Stimulated activated naive B cell treated with anti-CD40 and anti-IgM and Interleukin-4, amounts not matched to agents 10 μg/mL and 1 μg/mL and 100 μg/mL, for 72 hours (primary cell): ENCODE measurements at places on chromosomes 12 and 14.
A peak's percentile ranks its signal among the peaks of the same experiment; 100 is the strongest.

GRCh38 chr12:117052386-117053049 lies 46.7 kb downstream of the TESC start:
- no peak for DNase-seq

DNA sequence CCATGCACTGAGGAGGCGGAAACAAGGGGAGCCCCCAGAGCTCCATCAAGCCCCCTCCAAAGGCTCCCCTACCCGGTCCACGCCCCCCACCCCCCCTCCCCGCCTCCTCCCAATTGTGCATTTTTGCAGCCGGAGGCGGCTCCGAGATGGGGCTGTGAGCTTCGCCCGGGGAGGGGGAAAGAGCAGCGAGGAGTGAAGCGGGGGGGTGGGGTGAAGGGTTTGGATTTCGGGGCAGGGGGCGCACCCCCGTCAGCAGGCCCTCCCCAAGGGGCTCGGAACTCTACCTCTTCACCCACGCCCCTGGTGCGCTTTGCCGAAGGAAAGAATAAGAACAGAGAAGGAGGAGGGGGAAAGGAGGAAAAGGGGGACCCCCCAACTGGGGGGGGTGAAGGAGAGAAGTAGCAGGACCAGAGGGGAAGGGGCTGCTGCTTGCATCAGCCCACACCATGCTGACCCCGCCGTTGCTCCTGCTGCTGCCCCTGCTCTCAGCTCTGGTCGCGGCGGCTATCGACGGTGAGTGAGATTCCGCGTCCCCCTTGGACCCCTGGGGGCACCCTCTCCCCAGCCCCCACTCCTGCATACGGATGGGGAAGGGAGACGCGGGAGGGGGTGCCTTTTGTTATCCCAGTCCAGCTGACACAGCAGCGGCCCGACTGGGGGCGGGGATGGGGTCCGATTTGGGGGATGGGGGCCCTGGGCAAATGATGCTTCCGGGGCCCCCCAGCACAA lies 400 bp downstream of the LRP1 start:
- no peak for DNase-seq

- no peak for DNase-seq
Measured at GRCh38 chr12:9872742-9873141, 3.6 kb upstream of the CLEC2B start.

DNA sequence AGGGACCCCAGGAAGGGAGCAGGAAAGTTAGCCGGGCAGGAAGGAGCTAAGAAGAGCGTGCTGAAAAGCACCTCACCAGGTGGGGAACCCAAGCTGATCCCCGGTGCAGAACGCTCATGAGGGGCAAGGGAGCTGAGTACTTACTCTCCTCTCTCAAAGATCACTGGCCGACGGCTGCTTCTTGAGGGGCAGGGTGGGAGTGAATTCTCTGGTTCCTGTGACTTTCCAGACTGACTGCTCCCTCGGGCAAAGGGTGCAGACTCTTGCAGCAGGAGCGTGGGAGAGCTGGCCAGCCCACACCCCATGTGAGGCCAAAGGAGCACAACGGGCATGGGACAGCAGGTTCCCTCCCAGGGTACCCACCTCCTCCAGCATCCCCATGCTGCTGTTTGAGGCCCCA lies 44.9 kb upstream of the DIO3 start:
- no peak for DNase-seq

DNA sequence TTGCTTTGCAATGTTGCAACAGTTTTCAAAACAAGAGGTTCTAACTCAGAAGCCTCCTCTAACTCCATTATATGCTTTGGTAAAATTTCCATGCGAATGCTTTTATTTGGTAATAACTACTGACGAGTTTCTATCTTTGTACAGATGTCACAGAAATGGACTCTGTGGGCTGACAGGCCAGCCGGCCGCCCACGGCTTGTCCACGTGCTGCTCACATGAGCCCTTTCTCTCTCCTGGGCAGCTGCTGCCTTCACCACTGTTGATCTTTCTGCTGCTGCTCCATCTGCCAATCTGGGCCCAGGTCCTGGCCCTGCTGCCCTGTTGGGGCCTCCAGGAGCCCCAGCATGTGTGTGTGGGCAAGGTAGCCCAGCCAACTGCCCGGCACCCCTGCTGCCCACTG lies 168.2 kb upstream of the TMEM132C start:
- DNase-seq: no peak

DNA sequence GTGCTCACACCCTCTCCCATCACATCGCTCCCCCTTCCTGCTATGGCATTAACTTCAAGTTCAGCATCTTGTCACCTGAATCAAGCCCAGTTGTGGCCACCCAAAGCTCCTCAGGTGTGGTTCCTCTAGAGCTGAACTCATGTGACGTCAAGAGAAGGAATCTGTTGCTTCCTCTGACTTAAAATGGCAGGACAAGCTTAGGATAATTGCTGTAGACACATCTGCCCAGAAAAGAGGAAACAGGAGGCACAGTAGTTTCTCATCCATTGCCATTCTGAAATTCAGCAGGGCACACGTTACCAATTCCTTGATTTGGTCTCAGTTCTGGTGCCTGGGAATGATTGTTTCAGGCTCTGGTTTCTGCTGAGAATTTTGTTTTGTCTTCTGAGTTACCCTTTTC lies 52.1 kb downstream of the RCOR1 start:
- no peak for DNase-seq

DNA sequence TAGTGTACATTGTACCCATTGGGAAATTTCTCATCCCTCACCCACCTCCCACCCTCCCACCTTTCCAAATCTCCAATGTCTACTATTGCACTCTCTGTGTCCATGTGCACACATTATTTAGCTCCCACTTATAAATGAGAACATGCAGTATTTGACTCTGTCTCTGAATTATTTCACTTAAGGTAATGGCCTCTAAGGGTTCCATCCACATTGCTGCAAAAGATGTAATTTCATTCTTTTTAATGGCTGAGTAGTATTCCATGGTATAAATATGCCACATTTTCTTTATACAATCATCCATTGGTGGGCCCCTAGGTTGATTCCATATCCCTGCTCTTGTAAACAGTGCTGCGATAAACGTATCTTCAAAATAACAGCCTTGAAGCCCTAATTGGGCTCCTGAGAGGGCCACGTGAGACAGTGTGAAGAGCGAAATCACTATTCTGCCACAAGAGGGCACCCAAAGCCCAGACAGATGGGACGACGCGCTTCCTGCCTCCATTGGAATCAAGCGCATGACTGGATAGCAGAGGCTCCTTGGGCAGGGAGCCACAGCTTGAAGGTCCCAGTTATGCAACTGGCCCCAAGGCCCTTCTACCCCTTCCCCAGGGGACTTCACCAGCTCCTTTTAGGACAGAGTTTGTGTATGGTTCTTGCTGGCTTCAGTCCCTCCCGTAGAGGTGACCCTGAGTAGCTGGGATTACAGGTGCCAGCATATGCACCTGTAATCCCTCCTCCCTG lies 21.3 kb upstream of the CD27 start:
- peak; percentile 62 for DNase-seq

DNA sequence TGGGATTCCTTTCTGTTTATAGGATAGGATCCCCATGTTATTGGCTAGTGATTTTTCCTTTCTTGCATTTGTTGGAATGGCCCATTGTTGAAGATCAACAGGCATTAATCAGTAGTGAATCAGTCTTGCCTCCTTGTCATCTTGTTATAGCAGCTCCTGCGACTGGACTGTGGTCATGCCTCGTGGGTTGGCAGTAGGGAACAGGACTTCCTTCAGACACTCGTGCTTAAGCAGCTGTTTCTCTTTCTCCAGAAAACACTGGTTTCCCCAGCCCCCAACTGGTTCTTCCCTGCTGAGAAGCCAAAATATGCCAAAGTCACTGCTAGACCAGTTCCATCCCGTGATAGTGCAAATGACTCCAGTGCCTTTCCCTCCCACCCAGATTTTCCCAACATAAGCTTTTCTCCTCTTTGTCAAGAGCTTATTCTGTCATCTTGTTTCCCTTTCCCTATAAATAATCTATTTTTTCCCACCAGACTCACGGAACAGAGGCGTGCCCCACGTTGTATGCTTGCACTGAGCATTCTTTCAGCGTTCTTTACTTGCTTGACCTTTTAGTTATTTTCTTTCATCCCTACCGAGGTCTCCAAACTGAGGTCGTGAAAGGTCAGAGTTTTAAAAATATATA lies 83.5 kb downstream of the SAMD4A start:
- DNase-seq: no peak

GRCh38 chr14:55116246-55117030 lies 12.6 kb upstream of the LGALS3 start:
- no peak for DNase-seq

DNA sequence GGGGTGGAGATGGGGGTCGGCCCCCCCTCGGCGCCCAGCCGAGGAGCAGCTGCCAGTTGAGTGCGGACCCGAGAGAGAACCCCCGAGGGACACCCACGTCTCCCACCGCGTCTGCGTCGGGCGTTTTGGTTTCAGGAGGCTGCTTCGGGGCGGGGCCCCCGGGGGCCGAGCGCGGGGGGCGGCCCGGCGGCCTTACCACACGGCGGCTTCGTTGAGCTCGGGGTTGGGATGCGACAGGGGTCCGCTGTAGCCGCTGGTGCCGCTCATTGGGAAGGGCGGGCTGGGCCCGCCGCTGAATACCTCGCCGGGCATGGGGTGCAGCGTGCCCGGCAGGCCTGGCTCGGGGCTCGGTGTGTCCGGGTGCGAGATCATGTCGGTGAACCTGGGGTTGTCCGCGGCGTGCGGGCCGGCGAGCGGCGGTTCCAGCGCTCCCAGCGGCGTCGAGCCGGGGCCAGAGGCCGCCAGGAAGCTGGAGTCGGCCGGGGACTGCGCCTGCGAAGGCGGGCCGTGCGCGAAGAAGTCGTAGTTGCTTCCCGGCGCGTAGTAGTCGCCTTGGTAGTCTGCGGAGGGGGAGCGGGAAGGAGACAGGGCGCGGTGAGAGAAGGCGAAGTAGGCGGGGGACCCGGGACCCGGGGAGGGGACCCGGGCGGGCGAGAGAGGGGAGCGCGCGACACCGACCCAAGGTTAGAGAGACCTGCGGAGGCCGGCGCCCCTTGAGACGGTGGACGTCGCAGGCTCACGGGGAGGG lies 8.5 kb downstream of the LHX5 start:
- no peak for DNase-seq

- DNase-seq: no peak
Measured at GRCh38 chr14:57413849-57414248, 23.5 kb downstream of the NAA30 start.

GRCh38 chr12:101620762-101621133 lies 26.0 kb downstream of the MYBPC1 start:
- DNase-seq: no peak

- DNase-seq: no peak
Measured at GRCh38 chr12:89029961-89030360, 322.3 kb downstream of the DUSP6 start.
